ENCODE measurements at places on chromosomes 2 and 18.

GRCh38 chr18:36460854-36461253 lies 163.3 kb downstream of the FHOD3 start:
- no peak for DNase-seq

DNA sequence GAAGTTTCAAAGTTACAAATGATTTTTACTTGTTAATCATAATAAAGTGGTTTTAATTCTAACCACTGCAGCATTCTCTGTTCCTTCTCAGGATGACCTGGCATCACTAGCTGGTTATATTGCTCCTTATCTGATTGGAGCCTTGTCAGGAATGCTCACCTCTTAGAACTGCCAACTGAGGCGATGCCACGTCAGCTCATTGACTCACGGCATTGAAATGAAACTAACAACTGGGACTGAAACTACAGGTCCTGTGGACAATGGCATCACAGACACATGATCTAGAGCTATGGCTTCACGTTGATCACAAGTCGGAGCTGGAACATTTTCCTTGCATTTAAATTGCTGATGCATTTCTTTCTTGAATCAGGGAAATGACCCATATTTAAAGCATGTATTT lies 54.9 kb upstream of the MAP2 start:
- peak; percentile 96 for DNase-seq

GRCh38 chr2:72846171-72847095 lies 20.6 kb upstream of the EXOC6B start:
- DNase-seq, result no peak

DNA sequence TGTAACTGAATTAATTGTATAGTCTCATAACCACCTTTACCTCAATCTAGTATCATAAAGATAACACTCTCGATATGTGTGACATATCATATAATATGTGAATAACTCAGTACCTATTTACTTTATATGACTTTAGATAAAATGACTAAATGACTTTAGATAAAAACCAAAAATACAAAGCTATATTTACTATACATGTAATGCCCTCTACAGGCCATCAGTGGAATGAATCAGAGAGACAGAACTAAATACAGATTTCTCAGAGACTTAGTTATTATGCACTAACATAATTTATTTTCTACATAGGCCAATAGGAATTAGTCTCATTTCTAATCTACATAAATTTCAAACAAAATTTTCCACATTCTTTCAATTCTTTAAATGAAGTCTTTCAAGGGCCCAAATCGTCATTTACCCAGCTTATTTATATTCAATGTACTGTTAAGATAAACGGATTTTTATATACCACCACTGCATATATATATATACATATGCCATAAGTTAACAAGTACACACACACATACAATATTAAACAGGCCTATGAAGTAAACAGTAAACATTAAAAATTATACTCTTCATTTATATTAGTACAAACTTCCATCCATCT lies 219.9 kb downstream of the EXOC6B start:
- DNase-seq, result no peak

- no peak for DNase-seq
Observed at GRCh38 chr2:3651691-3652648, 6.0 kb upstream of the ALLC start.

DNA sequence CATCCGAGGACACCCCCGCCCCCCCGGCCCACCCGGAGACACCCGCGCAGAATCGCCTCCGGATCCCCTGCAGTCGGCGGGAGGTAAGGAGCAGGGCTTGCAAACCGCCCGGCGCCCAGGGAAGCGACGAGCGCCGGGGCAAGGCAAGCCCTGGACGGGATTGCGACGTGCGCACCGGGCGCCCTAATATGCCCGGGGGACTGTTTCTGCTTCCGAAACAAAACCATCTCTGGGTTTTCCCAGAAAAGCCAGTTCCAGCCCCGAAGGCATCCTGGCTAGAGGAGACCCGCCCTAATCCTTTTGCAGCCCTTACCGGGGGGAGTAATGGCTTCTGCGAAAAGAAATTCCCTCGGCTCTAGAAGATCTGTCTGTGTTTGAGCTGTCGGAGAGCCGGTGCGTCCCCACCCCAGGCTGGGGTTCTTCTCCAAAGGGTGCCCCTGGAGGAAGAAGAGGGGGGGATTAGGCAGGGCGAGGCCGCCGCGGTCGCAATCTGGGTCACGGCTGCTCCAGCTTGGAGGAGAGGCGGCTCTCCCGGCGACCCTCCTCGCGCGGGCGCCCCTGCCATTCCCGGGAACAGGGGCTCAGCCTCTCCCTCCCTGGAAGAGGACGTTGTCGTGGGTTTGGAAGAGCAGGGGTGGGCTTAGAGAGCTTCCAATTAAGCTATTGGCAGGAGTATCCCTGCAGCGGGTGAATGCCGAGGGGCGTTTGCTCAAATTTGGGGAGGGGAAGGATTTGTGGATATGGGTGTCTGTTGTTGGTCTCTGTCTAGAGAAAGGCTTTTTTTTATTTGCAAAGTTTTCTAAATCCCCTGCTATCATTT lies 521 bp downstream of the MYCN start:
- DNase-seq, result no peak

DNA sequence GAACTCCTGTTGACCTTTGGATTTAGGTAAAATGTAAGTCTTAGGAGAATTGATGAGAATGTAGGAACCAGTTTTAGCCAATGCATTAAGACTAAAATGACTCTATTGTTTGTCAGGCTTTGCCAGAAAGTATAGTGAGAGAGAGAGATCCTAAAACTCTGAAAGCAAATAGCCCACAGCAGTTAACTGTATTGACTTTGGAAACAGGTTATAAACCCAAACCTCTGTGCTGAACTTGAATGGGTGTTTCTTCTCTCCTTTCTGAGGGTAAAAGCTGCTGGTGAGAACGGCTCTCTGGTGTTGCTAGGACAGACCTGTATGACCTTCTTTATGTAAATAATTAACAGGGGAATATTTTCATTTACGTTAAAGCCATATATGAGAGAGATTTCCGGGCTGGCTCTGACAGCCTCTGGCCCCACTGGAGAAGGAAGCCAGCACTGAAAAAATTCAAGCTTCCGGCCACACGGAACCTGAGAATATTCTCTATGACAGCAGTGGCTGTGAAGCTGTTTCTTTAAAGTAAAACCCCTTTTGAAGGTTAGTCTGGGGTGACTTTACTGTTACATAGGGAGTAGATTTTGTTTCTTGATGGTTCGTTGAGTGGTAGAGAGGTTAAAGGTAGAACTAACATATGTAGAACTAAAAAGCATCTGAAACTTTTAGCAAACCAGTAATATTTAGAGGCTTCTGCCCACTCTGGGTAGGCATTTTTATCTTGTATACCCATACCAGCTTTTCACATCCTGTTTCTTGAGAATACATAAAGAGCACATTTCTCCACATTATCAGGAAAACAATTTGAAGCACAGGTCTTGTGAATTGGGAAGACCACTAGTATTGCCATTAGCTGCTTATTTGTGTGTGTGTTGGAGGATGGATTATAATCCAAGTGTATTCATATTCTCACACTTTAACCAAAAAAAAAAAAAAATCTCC lies 123.8 kb downstream of the SPTBN1 start:
- DNase-seq, result no peak

Data from keratinocyte (primary cell).